ENCODE measurements at places on chromosomes 2 and 18.
A peak's percentile ranks its signal among the peaks of the same experiment; 100 is the strongest.

- DNase-seq: no peak
Observed at GRCh38 chr2:903223-903900, 47.3 kb upstream of the SNTG2 start.

GRCh38 chr2:133434959-133435668, 133.1 kb downstream of the NCKAP5 start:
- DNase-seq: peak; percentile 50

GRCh38 chr2:48525269-48525943, 4.5 kb upstream of the STON1 start:
- DNase-seq: no peak

GRCh38 chr18:34097312-34097711, 127.4 kb downstream of the NOL4 start:
- no peak for DNase-seq

- peak; percentile 38 for DNase-seq
Observed at GRCh38 chr2:38178556-38179419, 102.8 kb upstream of the CYP1B1 start.

- no peak for DNase-seq
Observed at GRCh38 chr2:199756211-199756610, 94.8 kb downstream of the FTCDNL1 start.

DNA sequence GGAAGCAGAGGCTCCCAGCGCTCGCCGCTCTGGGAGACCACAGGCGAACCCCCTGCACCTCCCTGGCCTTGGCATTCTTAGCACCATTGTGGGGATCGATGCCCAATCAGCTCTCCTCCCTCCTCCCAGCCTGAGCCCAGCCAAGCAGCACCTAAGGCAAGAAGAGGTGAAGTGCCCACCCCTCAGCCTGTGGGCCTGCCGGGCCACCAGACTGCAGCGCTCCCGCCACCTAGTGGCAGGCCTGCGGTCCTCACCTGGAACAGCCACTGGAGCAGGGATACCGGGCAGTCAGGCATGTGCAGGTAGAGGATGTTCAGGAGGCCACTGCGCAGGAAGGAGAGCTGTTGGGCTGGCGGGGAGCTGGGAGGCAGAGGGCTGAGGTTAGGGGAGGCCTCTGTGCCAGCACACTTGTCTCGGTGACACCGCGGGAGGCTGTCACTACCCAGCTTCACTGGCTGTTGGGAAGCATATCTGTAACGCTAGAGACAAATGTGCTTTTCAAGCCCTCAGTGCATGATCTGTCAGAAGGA, 35.2 kb downstream of the FAM178B start:
- DNase-seq: no peak

DNA sequence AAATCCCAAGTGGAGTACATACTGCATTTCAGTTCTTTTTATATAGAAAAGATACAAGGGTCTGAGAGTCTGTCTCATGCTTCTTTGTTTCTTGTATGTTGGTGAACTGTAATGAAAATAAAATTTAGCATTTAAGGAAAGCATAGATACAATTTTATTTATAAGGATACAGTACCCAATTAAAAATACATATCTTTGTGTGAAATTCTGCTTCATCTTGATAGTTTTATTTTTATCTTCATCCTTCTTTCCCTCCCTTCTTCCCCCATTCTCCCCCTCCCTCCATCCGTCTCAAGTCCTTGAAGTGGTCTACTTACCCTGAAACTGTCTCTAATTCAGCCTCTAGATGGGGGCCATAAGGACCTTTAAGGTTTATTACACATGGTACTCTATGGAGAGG, 359.8 kb downstream of the CDH7 start:
- DNase-seq: no peak

DNA sequence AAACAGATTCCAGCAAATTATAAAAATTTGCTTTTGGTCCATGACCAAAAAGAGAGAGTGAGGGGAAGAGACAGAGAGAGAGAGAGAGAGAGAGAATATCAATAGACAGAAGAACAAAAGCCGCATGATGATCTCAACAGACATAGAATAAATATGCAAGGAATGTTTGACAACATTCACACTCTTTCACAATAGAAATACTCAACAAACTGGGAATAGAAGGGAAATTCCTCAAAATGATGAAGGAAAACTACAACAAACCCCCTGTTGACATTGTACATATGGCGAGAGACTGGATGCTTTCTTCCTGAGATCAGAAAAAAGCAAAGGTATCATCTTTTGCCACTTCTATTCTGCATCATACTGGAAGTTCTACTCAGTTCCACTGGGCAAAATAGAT, 309.7 kb downstream of the RAD51AP2 start:
- DNase-seq: no peak

DNA sequence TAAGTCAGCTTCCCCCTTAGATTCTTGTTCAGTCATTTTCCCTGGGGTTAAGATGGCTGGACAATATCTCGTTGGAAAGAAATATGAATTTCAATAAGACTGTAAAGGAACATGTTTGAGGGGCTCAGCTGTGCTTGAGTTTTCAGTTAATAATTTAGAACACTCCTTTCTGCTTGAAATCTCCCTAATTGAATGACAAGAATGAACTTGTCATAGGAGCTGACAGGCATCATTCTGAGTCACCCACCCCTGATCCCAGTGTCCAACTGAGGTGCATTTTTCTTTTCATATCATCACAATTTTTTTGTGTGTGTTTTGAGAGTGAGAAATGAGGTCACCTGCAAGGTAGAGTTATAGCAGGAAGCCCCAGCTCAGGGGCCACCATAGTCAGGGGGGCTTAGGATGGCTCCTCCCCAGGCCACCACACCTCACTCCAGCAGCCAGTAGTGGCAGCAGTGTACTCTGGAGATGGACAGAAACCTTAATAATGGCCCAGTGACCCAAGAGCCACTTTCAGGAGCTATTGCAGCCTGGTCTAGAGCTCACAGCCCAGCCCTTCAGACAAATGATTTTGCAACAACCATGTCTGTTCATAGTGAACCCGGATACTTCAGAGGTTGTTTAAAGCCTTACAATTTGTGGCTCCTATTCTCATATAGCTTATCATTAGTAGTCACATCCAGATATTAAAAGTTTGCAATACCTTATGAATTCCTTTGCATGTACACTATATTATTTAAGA, 174.5 kb downstream of the MAIP1 start:
- no peak for DNase-seq
